ENCODE measurements at places on chromosomes 4 and X.

DNA sequence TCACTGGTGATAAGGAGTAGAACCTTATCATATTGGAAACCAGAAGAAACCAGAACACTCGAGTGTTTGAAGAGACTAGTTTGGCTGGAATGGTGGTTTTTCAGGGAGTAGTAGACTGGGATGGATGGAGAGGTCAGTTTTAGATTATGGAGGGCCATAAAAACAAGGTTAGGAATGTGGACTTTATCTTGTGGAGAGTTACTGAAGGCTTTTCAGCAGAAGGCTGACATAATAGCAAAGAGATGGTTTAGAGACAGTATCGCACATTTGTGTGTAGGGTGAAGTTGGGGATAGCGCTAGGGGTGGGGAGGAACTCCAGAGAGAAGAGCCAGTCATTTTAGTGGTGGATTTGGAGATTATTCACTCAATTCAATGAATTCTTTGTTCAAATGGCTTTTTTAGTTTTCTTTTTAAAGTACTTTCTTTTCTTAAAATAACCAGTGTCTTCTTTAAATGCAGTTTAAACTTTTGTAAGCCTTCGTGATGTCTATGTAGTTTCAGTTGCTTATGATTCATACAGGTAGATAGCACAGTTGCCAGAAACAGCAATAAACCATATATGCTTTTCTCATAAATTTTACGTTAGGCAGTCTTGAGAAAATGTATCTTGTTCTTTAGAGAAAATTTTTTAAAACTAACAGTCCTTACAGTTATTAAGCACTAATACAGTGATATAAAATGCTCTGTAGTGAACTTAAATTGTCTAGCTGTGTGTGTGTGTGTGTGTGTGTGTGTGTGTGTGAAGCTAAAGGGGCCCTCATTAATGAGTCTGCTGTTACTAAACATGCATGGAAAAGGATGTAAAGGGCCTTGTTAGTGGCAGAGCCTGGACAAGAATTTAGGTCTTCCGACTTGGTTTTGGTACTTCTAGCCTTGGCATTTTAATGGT is 3.8 kb downstream of the ARHGAP10 start:
- ATAC-seq, result no peak

- ATAC-seq, result no peak
These were observed 284.1 kb upstream of the AMOT start for GRCh38 chrX:113124693-113125092.

DNA sequence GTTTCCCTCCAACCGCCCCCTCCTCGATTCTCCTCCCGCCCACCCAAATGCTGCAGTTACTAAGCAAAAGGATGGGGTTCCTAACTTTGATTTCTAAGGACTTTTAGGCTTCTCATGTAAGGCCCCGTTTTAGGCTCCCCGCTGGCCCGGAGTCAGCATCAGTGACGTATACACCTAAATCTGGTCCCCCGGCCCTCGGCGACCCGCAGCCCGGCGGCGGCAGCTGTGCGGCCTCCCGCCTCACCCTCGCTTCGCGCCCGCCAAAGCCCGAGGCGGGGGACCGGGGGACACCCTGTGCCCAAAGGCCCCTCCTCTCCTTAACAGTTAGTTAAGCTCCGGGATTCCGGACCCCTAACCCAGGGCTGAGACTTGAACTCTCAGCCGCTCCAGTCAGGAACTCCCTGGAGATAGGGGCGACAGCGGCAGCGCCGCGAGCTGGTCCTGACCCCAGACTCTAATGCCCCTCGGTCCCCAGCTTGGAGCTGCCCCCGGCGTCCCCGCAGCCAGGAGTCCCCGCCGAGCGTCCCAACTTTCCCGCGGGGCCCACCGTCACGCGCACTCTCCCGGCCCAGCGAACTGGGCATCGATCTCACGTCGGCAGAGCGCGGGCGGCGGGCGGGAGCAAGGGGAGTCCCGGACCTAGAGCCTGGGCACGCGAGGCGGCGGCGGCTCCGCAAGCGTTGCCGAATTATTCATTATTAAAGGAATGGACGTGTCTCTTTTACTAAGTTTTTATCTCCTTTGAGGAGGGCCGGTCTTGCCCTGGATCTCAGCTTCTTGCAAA is 1.5 kb upstream of the NR3C2 start:
- ATAC-seq, result no peak

GRCh38 chr4:150072471-150072870 is 5.8 kb upstream of the DCLK2 start:
- ATAC-seq, result no peak

DNA sequence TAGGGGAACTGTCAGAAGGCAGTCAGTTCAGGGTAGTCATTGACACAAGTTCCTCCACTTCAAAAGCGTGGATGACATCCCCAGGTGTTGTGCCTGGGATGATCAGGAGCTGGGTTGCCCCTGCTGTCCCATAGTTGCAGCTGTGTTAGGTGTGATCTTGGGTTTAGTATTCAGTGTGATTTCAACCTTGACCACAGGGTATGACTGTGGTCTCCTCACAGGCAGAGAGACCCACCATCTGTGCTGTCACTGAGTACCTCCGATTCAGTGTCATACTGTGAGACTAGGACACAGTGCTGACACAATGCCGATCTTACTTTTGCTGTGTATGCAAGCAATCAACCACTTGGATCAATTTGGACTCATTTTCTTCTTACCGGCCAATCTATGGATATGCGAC is 25.2 kb downstream of the FOXR2 start:
- ATAC-seq, result no peak

DNA sequence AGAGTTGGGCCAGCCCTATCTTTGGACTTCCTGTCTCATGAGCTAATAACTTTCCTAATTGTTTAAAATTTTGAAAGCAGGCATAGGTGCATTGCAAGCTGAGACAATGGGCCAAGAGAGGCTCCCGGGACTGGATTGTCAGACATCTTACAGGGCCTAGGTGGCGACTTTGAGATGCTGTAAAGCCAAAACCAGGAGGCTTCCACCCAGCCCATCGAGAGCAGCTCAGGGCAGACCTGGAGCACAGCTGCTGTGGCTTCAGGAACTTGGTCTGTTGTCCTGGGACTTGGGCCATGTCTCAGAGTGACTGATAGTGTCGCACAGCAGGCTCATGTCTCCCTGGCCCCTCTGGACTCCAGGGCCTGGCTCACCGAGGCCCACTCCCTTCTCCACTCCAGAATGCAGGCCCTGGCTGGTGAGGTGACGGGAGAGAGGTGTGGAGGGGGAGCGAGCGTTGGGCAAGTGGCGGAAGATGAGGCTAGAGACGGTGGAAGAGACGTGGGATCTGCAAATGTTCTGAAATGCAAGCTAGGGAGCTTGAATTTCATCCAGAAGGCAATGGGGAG is 24.1 kb upstream of the MTM1 start:
- ATAC-seq, result no peak

DNA sequence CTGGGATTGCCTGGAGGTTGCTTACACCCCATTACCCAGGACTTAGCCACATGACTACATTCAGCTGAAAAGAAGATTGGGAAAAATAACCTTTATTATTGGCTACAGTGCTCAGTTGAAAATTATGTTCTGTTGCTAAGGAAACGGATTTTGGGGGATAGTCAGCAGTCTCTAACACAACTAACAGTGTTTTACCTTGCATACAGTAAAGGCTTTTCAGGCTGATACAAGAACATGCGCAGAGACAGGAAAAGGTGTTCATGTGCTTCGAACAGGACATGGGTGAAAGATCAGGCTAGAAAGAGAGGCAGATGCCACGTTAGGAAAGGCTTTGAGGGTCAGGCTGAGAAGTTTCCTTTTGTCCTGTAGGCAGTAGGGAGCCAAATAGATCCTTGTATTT is 14.8 kb upstream of the RHOH start:
- no peak for ATAC-seq

GRCh38 chrX:10648614-10649013 is 28.2 kb upstream of the MID1 start:
- ATAC-seq, result no peak

DNA sequence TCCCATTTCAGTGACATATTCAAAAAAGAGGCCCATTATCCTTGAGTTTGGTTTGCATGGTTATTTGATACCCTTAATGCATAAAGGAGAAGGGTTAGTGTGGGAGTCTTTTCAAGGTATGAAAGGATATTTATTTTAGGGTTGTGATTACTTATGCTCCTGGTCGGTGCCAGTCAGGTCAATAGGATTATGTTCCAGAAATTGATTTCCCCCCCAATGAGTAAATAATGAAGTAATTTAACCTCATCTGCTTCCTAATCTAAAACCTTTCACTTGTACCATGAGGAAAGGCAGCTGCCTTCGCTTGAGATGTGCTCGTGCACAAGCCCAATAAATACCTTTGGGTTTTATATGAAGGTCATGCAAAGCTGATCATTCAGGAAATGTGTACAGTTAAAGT is 55.0 kb upstream of the NR0B1 start:
- no peak for ATAC-seq

DNA sequence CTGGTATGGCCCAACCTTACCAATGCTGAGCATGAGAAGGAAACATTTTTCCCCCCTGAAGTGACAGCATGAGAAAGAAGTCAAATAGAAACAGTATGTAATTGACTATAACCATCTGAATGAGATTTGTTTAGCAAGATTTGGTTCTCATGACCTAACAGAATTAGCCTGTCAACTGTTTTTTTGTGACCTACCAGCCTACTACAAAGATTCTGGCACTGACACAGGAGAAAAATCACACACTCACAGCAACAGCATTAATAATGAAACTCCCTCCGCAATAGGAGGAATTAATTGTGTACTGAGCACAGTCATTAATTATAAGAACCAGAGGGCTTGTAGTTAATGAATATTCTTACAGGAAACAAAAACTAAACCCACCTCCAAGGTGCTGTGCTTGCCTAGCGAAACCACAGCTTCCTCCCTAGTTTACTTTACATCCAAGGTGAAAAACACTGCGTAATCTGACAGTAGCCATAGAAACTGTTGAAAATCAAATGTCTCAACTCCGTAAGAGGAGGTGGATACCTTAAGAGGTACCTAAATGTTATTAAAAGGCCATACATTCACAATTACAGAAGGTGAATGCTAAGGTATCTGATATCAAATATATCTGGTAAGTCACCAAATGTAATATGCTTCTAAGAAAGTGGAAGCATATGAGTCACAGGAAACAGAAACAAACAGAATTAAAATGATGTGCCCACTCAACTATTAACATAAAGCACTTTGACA is 34.9 kb downstream of the MMRN1 start:
- peak; percentile 69 for ATAC-seq

- ATAC-seq, result no peak
These were observed 39.3 kb upstream of the WWC2 start for GRCh38 chr4:183059797-183060196.

Data from activated T-helper 17 cell treated with anti-CD3 and anti-CD28 coated beads, Interleukin-2, amount 50 U/mL, for 72 hours (primary cell).